HFFc6 (cell line): ENCODE measurements at places on chromosomes 2 and 18.
A peak's percentile ranks its signal among the peaks of the same experiment; 100 is the strongest.

GRCh38 chr18:551404-552061 is 28.6 kb upstream of the CETN1 start:
- no peak for DNase-seq

DNA sequence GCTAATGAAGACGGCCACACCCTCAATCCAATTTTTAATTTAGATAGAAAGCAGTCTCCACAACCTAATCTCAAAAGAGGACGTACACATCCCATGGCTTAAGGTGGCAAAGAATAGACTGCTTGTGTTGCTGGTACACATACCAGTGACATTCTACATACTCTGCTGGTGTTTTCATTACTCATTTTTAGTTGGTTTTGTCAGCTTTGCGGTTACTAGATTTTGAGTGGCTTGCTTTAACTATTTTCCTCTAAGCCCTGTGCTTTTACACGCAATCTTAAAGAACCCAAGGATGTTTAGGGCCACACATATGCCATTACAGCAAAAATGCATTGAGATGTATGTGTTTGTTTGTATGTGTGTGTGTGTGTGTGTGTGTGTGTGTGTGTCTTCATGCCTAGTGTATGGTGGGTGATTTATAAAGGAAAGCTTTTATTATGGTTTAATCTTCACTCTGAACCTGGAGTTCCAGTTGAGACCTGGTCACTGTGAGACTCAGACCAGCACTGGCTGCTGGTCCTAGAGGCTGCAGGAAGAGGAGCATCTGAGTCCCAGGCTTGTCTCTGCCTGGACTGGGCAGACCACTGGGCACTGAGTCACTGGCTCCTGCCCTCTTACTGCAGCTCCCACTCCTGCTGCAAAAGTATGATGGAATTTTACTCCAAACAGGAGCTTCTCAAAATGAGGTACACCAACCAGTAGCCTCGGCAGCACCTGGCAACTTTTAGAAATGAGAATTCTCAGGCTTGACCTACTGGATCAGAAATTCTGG is 415.9 kb downstream of the NBAS start:
- peak; percentile 44 for DNase-seq

GRCh38 chr18:23626451-23627279 is 36.0 kb downstream of the ANKRD29 start:
- DNase-seq = no peak

GRCh38 chr2:80238692-80239469 is 65.7 kb downstream of the LRRTM1 start:
- DNase-seq = peak; percentile 33

GRCh38 chr2:104851291-104852089 is 2.4 kb upstream of the POU3F3 start:
- no peak for DNase-seq

- no peak for DNase-seq
Observed at GRCh38 chr2:211812587-211812986, 726.0 kb downstream of the ERBB4 start.

- DNase-seq = no peak
Observed at GRCh38 chr2:143682436-143683055, 553.3 kb downstream of the ARHGAP15 start.

GRCh38 chr2:195535911-195536522 is 121.0 kb upstream of the SLC39A10 start:
- no peak for DNase-seq

GRCh38 chr2:15047184-15047583 is 414.7 kb downstream of the LRATD1 start:
- no peak for DNase-seq

DNA sequence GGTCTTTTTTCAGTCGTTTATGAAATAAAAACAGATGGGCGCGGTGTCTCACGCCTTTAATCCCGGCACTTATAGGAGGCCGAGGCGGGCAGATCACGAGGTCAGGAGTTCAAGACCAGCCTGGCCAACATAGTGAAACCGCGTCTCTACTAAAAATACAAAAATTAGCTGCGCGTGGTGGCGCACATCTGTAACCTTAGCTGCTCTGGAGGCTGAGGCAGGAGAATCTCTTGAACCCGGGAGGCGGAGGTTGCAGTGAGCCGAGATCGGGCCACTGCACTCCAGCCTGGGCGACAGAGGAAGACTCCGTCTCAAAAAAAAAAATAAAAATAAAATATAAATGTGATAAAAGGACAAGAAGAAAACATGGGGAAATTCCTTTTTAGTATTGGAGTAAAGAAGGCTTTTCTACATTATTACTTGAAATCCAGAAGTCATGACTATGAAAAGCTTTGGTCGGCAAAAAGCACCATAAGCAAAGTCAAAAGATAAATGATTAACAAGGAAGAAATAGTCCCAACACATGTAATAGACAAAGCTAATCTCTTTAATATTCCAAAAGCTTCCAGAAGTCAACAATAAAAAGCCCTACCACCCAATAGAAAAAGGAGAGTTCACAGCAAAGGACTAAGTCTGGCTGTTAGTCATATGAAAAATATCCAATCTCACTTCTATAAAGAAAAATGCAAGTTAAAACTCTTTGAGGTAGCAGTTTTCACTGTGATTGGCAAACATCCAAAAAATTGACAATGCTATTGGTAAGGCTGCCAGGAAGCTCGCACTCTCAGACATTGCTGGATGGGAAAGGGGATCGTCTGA is 1.4 kb upstream of the FAM168B start:
- DNase-seq = no peak

- no peak for DNase-seq
Observed at GRCh38 chr18:42929857-42930256, 185.6 kb downstream of the RIT2 start.

DNA sequence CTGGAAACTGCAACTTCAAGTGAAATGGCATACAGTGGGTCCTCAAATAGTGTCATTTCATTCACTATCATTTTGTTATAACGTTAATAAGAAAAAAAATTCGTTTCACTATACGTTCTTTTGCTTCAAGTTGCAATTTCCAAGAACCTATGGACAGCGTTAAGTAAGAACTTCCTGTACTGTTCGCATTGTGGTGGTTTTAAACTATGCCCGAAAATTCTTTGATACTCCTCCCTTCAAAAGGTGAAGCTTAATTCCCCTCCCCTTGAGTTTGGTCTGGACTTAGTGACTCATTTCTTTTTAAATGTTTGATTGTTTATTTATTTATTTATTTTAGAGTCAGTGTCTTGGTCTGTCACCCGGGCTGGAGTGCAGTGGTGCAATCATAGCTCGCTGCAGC is 20.7 kb downstream of the GNLY start:
- DNase-seq = no peak

DNA sequence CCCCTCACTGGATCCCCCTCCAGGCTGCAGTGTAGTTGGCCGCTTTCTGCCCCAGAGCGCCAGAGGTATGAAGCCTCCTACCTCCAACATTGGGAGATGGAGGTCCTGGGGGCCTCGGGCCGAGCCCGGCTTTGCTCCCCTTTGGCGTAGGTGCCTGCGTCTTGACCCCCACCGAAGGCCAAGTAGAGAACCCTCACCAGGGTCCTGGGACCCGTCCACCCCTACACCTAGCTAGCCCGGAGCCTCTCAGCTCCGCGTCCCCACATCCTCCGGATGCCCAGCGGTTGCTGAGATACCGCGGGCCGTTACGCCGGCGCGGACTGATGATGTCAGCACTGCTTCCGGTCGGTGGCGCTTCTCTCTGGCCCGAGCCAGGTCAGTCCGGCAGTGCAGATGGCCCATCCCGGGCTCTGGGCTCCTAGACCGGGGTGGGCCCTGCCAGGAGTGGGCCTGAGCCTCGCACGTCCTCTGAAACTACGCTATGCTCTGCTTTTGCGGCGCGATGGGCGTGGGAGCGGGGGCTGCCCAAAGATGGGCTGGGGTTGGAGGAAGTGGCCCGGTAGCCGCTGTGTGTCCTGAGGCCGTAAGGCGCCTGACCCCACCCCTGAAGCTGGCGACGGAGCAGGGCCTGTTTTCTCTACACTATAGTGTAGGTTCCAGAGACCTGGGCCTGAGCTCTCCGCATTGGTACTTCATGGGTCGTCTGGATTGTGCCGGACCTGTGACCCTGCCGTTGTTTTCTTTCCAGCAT is at the start of the genes GLB1L and STK16:
Gene GLB1L (minus strand): TSS at position 297 of the 751 bp plus-strand sequence. CDS start 1,871 bp downstream, outside the sequence.
Gene STK16 (plus strand): TSS at position 332 of the 751 bp plus-strand sequence. CDS start 521 bp downstream, outside the sequence.
- peak; percentile 92 for DNase-seq

GRCh38 chr2:46829231-46829995 is 86.2 kb downstream of the MCFD2 start:
- no peak for DNase-seq

DNA sequence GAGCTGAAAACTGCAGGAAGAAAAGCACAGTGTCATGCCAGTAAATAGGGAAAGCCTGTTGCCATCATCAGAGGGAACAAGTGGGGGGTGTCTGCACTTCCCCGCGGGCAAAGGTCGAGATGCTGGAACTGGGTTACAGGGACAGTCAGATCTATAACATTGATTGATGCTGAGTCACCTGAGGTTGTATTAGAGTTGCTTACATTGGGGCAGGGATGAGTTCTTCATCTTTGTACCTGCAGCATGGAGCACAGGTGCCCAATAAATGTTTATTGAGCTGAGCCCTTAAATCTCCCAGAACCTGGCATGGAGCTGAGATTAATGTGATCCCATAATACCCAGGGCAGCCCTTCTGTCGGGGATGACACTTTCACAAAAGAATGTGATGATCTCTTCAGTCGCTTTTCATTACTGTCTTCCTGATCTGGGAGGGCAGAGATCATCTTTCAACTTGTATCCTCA is 5.9 kb upstream of the RNF152 start:
- no peak for DNase-seq

DNA sequence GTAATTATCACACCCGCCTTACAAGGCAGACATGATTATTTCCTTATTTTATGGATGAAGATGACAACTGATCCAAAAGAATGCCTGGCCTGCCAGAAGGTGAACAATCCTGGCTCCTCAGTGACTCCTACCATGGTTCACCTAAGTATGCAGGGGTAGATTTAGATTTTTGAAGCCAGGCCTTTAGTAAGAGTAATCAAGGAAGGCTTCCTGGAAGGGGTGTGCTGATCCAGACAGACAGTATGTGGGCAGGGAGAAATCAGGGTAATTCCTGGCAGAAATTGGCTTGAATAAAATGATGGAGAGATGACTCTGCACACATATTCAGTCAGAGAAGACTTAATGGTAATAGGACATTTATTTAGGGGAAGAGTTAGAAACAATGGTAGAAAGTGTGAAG is 637.7 kb upstream of the FANCL start:
- no peak for DNase-seq

DNA sequence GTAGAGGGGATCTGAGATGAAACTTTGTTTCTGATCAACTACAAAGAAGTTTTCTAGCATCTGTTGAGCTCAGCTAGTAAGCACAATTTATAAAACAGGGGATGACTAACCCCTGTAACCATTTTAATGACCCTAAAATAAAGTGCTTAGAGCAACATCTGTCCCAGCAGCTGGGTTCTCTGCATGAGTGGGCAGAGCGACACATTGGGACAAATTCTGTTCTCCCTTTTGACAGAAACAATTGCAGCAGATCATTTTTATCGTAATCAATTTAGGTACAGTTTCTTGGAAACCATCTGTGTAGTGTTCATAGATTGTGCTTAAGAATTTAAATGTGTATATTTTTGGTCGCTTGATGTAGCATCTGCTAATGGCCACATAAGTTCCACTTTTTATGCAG is 678.0 kb downstream of the RNF144A start:
- no peak for DNase-seq

DNA sequence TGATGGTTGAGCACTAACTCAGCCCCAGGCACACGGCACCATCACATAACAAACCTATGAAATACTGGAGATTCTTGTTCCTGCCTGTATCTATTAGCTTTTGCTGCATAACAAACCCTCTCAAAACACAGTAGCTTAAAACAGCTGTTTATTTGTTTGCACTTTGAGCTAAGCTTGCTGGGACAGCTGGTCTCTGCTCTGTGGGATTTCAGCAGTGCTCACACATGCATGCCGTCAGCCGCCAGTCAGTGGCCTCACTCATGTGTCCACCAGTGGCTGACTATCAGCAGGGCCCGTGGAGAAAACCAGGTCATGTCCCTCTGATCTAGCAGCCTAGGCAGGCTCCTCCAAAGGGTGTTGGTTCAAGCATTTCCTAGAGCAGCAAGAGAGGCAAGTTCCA is 52.8 kb upstream of the RAB12 start:
- DNase-seq = no peak

- no peak for DNase-seq
Observed at GRCh38 chr2:83567551-83567950, 891.5 kb downstream of the SUCLG1 start.

GRCh38 chr2:101673920-101674319 is 23.6 kb upstream of the MAP4K4 start:
- no peak for DNase-seq

DNA sequence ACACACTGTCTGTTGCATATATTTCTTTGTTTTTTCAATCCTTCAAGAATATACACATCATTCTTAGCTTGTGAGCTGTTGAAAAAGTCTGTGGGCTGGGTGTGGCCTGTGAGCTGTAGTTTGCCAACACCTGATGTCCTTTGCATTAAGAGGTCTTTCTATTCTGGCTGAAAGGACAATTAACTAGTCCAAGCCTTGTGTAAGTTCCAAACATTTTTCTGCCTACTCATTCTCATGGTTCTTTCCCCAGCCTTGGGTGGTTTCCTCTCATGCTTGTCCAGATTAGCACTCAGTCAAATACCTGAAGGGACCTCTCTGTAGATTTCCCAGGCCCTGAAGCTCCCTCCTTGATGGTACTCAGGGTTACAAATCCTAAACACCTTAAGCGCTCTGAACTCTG is 57.8 kb upstream of the NABP1 start:
- DNase-seq = peak; percentile 36

GRCh38 chr2:132915812-132916549 is 246.0 kb upstream of the LYPD1 start:
- DNase-seq = no peak

DNA sequence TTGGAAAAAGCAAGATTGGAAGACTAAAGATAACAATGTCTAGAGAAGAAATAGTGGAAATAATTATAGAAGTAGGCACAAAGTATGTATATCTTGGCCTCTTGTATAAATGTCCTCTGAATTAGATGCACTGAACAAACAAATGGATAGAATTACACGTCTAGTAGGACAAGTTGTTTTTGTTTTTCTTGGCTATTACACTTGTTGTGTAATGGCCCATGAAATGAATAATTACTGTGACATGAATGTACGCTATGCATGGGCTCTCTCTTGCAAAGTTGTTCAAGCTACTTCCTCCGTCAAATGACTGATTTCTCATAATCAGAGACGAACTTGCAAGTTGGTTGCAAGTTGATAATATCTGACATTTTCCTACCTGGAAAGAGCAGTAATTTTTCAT is 126.2 kb downstream of the PDE1A start:
- no peak for DNase-seq

DNA sequence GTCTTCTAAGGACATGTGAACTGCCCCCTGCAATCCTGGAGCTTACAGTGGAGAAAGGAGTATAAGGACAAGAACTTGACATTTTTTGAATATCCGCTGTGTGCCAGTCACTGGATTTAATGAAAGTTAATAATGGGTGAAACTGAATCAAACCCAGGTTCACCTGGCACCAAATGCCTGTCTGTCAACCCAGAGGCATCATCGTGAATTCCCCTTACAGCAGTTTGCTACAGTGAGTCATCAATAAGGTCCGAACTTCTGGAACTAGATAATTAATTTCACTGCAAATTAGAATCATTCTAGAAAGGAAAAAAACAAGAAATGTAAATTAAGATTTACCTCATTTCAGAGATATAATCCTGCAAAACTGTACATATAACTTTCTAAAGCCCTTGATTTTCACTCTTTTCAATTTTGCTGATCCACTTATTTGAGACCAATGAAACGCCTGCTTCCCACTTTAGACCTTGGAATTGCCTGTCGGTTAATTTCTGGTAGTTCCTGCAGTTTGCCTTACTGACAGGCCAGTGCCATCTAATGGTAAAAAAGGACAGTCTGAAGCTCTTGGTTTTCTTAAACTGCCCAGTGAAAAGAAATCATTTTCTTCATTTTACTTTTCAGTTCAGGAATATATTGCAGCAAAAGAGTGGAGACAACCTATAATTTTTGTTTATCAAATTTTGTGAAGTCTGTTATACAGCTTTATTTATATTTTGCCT is 8.2 kb downstream of the DSG2 start:
- DNase-seq = no peak

GRCh38 chr2:215372968-215373649 is 61.2 kb downstream of the ATIC start:
- no peak for DNase-seq
